Brain microvascular endothelial cell (primary cell): ENCODE measurements at places on chromosomes 12 and 14.

GRCh38 chr14:68888025-68888850, 90.9 kb downstream of the ACTN1 start:
- DNase-seq: peak; percentile 43

GRCh38 chr14:50342221-50343078, 30.3 kb downstream of the DMAC2L start:
- peak; percentile 69 for DNase-seq

GRCh38 chr12:42482041-42482747, 107.4 kb downstream of the PRICKLE1 start:
- peak; percentile 37 for DNase-seq

DNA sequence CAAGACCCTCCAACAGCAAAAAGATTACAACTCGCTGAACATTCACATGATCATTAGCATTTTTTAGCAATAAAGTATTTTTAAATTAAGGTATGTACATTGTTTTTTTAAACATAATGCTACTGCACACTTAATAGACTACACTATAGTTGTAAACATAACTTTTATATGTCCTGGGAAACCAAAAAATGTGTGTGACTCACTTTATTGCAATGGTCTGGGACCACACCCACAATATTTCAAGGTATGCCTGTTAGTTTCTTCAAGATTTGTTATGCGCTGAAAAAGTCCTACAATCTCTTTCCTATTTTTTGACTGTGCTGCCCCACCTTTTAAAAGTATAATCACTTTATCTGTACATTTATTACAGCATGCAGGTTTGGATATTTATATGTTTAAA, 30.4 kb upstream of the PCNX4 start:
- DNase-seq: no peak
